ENCODE measurements at places on chromosomes 12 and 14. TPM values are rescaled to one million over a fixed set of nuclear protein-coding genes. Genes with fewer than 3 reads are reported as not detected.

ZDHHC22 gene
- polyA plus RNA-seq, result 0.79 TPM

PRR4 gene
- 14.4 TPM for polyA plus RNA-seq

CDKN1B gene
- 80.1 TPM for polyA plus RNA-seq

CNTN1 gene
- 38.1 TPM for polyA plus RNA-seq

KRT77 gene
- not detected for polyA plus RNA-seq

CEBPE gene
- 0.16 TPM for polyA plus RNA-seq
